ENCODE measurements at places on chromosomes 12 and 14. TPM values are rescaled to one million over a fixed set of nuclear protein-coding genes. Genes with fewer than 3 reads are reported as not detected.

AQP2 gene
- total RNA-seq: not detected

FITM1 gene
- total RNA-seq: 0.83 TPM

OVCH1 gene
- total RNA-seq: not detected

- DNase-seq: no peak
These were observed 2.9 kb downstream of the ABHD12B start for GRCh38 chr14:50874757-50875156.

DNA sequence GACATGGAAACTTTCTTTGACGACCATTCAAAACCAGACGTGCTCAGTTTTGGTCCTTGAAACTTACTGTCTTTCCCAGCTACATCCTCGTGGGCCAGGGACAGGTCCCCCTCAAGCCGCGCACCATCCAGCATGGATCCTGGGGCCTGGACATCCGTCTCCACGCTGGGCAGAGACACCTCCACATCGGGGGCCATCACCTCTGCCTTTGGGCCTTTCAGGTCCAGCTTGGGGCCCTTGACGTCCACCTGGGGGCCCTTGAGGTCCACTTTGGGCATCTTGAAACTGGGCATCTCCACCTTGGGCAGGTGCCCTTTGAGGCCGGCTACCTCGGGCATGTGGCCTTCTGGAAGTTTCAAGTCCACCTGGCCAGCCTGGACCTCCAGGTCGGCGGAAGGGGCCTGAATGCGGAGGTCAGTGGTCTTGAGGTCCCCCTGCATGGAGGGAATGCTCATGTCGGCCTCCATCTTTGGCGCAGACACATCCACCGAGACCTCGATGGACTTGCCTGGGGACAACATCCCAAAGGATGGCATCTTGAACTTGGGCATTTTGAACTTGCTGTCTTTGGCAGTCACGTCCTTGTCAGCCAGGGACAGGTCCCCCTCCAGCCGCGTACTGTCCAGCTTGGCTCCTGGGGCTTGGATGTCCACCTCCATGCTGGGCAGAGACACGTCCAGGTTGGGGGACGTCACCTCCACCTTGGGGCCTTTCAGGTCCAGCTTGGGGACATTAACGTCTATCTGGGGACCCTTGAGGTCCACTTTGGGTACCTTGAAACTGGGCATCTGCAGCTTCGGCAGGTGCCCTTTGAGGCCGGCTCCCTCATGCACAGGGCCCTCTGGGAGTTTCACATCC lies 17.1 kb downstream of the PLD4 start:
- DNase-seq: no peak

DNA sequence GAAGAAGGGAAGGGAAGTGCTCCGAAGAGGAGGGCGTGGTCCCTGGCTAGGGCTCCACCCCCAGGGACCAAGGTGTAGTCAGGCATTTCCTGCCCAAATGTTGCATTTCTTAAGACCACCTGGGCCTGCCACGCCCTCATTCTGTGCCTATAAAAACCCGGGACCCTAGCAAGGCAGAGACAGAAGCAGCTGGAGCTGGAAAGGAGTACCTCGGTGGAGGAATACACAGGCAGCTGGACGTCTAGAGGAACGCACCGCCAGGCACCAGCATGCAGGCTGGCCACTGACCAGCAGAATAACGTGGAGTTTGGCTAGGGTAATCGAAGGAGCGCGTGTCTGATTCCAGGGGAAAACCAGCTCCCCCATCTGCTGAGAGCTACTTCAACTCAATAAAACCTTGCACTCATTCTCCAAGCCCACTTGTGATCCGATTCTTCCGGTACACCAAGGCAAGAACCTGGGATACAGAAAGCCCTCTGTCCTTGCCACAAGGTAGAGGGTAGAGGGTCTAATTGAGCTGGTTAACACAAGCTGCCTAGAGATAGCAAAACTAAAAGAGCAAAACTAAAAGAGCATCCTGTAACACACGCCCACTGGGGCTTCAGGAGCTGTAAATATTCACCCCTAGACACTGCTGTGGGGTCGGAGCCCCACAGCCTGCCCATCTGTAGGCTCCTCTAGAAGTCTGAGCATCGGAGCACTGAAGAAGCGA lies 21.0 kb downstream of the CFL2 start:
- no peak for DNase-seq

- DNase-seq: no peak
These were observed 48.0 kb downstream of the DRAM1 start for GRCh38 chr12:101925361-101925760.

DNA sequence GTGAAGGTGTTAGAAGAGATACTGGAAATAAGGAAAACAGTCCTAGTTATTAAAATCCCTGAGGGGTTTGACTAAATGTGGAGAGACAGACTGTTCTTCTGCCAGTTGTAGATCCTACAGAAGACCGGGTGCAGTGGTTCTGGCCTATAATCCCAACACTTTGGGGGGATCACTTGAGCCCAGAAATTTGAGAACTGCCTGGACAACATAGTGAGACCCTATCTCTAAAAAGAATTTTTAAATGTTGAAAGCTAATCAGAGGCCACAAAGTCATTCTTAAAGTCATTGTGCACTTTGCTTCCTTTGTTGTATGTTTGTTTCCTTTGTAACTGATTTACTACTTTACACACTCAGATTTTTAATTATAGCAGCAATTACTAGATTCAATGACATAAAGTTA lies 61.2 kb upstream of the RASSF3 start:
- DNase-seq: no peak

DNA sequence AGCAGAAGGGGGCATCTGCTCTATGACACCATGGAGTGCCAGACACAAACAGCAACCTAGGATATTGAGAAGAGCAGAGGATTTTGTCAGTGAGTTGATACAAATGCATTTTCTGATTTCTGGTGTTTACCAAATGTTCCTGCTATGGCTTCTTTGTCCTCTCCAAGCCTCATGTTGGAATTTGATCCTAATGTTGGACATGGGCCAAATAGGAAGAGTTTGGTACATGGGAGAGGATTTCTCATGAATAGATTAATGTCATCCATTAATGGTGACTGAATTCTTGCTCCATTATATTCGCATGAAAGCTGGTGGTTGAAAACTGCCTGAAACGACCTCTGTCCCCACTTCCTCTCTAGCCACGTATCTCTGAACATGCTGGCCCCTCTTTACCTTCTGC lies 1002.2 kb upstream of the FLRT2 start:
- DNase-seq: no peak

- peak; percentile 86 for DNase-seq
These were observed 65.3 kb upstream of the C14orf180 start for GRCh38 chr14:104514156-104514848.

DNA sequence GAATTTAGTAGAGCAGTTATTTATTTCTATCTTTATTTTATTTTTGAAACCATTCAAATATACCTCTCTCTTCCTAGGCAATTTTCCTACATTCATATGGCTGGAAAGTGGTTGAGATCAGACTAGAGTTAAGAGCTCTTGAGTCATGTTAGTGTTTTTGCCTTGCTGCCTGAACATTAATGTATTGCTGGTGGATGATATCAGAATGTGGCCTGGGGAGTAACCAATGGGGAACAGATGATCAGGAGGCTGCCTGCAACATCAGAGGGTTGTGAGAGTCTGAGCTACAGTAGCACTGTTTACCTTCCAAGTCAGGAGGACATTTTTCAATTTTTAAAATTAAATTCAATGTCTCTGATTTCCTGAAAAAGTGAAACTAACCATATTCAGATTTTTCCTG lies 166.3 kb upstream of the TRHDE start:
- no peak for DNase-seq

DNA sequence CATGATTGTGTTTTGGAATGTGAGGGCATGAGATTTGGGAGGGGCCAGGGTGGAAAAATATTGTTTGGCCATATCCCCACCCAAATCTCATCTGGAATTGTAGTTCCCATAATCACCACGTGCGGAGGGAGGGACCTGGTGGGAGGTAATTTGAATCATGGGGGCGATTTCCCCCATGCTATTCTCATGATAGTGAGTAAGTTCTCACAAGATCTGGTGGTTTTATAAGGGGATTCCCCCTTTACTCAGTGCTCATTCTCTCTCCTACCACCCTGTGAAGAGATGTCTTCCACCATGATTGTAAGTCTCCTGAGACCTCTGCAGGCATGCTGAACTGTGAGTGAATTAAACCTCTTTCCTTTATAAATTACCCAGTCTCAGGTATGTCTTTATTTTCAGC lies 15.7 kb downstream of the OR10P1 start:
- no peak for DNase-seq
